ENCODE measurements at places on chromosomes 13 and 19.

- DNase-seq: no peak
Measured at GRCh38 chr13:69324090-69324886, 783.3 kb upstream of the ATXN8OS start.

- no peak for DNase-seq
Measured at GRCh38 chr13:29756506-29756905, 93.9 kb downstream of the UBL3 start.

DNA sequence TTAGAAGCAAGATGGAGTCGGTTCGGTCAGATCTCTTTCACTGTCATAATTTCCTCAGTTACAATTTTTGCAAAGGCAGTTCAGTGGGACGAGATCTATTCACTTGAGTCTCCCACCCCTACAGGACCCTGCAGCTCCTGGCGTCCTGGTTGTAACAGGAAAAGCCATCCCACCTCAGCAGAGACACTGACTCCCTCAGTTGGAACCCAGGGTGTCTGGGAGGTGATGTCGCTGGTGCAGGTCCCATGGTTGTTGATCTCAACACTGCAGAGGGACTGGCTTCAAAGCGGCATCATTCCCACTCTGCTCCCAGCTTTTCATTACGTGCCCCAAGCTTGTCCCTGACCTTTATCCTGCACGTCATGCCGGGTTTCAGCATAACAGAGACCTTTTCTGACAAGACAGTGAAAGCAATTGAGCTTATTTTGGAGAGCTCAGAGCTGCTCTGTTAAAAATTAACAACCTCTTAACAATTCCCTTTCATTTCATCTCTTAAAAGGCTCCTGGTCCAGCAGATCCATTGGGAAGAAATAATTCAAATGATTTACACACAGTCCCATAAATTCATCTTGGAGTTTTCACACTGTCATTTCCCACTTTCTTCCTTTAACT is 17.6 kb upstream of the COG3 start:
- no peak for DNase-seq

DNA sequence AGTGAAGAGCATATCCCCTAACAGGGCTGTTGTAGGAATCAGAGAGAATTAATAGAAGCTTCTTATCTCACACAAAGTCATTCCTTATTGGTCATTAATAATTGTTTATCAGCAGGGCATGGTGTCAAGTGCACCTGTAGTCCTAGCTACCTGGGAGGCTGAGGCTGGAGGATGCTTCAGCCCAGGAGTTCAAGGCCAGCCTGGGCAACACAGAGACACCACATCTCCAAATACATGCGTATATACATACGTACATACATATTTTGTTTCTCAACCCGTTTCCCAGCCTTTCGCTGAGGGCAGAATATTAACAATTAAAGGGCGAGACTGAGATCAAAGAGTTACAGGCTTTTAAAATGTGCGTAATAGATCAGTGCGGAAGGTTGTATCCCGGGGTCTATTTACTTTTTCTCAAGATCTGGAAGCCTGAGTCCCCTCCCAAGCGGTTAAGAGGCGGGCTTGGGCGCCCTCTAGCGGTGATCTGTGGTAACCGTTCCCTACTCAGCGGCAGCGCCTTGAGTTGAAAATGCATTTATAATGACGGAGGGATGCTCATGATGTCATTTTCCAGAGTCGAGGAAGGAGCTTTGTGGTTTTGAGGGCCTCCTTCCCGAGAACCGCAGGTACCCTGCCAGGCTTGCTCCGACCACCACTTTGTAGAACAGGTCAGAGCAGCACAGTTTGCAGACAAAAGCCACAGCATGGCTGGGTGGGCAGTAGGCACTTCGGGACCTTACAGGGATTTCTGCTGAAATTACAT is 169.6 kb upstream of the GPR12 start:
- DNase-seq: peak; percentile 63

DNA sequence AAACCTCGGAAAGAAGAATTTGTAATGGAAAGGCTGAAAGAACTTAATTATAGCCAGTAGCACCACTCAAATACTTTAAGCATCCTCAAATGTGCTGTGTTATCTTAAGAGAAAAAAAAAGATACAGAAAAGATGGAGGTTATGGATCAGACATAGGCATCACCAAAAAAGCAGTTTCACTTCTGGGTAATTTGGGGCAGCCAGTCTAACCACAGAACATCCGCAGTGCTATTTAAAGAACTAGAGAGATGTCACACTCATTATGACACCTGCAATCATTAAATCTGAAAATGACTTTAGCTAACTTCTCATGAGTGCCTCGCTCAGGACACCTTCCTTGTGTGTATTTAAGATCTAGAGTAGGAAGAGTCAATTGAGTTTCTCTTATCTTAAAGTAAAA is 211.8 kb downstream of the RBM26 start:
- DNase-seq: peak; percentile 16
